ENCODE measurements at places on chromosomes 11 and 22.

DNA sequence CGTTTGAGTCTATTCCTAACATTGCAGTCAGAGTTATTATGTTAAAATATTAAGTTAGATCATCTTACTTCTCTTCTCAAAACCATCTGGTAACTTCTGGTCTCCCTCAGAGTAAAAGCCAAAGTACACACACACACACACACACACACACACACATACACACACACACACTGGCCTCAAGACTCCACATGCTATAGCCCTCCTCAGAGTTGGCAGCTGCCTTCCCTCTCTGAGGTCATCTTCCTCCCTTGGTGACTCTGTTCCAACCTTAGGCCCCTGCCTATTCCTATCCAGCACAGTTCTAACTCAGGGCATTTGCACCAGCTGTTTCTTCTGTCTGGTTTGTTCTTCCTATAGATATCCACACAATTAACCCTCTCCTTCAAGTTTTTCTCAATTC, 272.0 kb upstream of the SESN3 start:
- DNase-seq = no peak

DNA sequence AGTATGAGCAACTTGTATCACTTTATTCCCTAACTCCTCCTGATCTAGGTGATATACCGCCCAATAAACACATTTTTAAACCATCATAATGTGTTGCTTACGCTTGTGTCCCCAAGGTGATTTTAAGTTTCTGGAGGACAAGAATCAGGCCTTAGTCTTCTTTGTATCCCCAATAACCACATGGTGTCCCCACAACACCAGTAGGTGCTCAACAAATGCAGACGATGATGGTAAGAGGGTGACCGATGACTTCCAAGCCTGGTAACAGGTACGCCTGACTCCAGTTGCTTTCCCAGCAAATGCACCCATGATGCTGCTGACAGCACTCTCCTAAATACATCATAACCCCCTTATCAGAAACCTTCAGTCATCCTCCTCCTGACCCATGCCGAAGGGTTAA, 64.2 kb downstream of the EFCAB6 start:
- no peak for DNase-seq

DNA sequence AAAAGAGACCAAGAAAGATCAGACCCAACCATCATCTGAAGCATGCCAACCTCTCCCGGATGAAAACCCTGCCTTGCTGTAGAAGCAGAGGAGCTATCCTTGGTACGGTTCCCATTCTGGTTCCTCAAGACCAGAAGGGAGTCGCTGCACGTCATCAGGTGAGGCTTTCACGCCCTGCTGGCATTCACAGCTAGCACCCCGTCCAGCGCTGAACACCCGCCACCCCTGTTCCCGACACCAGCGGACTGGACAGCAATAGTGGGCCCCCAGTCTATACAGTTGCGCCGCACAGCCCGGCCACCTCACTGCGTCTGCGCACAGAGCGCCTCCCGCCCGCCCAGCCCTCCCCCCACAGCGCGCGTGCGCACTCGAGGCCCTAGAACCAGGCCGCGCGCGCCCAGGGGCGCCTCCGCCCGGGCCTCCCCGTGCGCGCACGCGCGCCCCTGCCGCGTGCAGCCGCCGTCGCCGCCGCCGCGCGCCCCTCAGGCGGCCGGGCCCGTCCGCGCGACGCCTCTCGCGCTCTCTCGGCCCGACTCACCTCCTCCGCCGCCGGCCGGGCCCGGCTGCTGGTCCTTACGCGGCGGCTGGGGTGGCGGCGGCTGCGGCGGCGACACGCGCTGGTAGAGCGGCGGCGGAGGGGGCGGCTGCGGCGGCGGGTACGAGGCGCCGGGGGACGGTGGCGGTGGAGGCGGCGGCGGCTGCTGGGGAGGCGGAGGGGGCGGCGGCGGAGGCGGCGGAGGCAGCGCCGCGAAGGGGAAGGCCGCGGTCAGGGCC, 706 bp downstream of the SF1 start:
- peak; percentile 79 for DNase-seq

- DNase-seq = no peak
Observed at GRCh38 chr11:119371778-119372182, 9.7 kb downstream of the USP2 start.

GRCh38 chr11:66368484-66368883, 3.1 kb downstream of the SLC29A2 start:
- DNase-seq = no peak

- DNase-seq = no peak
Observed at GRCh38 chr11:131354251-131354701, 16.1 kb upstream of the NTM start.

- DNase-seq = no peak
Observed at GRCh38 chr22:46688949-46689348, 49.1 kb downstream of the CERK start.

DNA sequence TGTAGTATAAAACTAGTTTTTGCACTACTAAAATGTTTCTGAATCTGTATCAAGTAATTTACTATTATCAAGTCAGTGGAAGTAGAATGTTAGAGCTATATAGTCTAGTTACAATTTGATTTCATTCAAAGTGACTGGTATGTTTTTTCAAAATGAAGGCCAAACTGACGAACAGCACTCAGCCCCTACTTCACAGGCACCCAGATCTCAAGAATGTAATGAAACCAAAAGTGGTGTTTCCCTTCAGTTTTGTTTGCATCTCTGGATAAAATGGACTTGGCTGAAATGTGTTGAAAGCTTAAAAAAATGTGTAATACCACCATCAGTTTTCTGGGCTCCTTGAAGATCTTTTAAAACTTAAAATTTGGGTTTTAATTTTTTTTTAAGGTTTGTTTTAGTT, 46.4 kb downstream of the QSER1 start:
- DNase-seq = no peak

GRCh38 chr11:7609521-7609920, 63.8 kb downstream of the CYB5R2 start:
- no peak for DNase-seq

- DNase-seq = no peak
Observed at GRCh38 chr11:119539583-119539982, 116.6 kb upstream of the THY1 start.

DNA sequence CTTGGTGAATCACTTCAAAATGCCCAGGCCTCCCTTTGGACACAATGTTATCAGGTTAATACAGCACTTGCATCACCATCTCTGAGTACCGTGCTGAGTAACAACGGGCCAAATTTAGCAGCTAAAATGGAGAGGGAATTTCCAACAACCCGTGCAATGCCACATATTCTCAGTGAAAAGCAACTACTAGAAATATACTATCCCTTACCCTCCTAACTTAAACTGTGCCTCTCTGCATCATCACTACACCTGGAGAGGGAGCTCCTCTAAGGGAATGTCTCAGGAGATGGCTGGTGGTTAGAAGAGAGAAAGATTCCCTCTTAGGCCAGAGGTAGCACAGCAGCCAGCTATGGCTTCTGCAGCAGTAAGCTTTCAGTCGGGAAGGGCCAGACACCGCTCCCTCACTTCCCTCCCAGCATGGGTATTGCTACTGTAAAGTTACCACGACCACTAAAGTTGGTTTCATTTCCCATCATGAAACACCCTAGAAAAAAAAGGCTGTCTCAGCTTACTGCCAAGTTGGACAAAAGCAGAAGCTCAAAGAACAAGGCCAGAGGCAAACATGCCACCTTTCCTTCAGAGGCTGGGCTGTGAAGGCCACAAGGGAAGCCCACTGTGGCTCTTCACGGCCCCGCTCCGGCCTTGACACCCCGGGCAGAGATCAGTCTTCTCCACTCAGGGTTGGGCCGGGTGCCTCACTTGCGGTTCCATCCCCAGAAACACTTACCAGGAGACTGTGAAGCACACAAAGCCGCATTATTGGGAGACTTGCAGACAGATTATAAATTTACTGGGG, 3.9 kb downstream of the MAML2 start:
- no peak for DNase-seq

DNA sequence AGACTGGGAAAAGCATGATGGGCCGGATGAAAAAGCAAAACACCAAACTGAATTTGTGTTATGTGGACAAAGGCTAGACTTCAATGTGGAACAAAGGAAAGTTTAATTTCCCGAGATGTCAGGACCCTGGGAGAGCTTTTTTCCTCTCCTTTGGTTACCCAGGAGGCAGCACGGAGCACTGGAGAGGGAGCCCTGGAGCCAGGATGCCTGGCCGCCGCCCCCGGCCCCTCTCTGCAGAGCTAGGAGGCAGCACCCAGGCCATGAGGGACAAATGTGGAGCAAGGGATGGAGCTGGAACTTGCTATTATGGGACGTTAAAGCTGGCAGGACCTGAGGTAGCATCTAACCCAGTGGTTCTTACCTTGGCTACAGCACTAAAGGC, 108.9 kb downstream of the MORC2 start:
- DNase-seq = no peak

GRCh38 chr11:2579315-2580060, 120.3 kb downstream of the KCNQ1OT1 start:
- no peak for DNase-seq

- no peak for DNase-seq
Observed at GRCh38 chr11:47914743-47915142, 65.6 kb upstream of the PTPRJ start.

DNA sequence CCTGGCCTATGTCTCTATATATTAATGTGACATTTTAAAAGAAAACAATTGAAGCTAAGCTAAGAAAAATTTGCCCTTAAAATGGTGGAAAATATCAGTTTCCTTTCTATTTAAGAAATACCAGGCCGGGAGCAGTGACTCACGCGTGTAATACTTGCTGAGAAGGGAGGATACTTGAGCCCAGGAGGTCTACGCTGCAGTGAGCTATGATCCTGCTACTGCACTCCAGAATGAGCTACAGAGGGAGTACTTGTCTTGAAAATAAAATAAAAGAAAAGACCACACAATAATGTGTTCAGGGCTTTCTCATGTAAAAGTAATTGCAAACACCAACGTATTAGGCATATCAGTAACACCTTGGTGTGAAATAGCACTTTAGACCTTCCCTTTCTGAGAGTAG, 1.4 kb upstream of the PRSS23 start:
- no peak for DNase-seq

DNA sequence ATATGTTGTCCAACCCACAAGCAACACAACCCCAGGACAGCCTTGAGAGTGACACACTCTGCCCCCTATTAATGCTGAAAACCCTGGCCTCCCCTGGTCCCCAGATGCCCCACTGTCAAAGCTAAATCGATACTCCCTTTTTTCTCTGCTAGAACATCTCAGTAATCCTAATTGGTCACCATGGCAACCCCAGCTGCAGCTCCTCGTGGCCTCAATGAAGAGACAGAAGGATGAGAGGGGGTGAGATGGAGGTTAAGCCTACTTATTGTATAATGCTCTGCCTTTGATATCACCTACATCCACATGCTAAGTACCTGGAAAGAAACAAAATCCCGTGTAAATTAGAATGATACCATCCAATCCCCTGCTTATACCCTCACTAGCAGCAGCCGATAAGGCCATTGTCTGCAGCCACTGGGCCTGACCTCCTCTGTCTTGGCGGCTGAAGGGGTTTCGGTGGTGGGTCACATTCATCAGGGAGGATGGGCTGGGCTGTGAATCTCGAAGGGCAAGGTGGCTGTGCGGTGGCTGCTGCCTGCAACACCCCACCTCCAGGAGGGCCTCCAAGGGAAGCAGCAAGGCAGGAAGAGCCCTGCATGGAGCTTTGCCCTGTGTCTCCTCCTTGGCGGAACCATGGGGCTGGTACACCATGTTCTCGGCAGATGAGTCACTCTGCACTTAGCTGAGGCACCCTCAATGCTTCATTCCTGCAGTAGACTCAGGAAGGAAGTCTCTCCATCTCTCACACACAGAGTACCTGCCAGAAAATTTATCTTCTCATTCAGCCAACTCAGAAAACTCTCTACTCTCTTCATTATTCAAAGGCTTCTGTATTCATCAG, 399.5 kb downstream of the BUD13 start:
- DNase-seq = no peak

DNA sequence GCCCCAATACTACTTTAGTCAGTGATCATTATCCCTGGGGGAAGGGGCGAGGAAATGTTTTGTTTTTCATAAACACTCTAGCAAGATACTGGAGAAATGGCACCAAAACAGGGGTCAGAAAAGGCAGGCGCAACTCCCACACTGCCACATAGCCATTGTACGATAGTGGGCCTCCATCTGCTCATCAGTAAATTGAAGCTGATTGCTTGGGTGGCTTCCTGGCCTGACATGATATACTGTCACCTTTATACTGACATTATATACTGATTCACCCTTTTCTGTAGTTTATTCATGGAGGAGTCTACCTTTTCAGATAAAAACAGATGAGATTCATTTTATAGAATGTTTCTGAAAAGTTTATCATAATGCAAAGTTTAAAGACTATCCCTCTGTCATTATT, 51.6 kb upstream of the CCDC34 start:
- no peak for DNase-seq
